ENCODE measurements at places on chromosomes 1 and 21.

- no peak for DNase-seq
Observed at GRCh38 chr21:16620786-16621320, 891.1 kb downstream of the USP25 start.

- DNase-seq: no peak
Observed at GRCh38 chr1:180027949-180028445, 73.4 kb downstream of the CEP350 start.

GRCh38 chr1:161378014-161378413 is 10.3 kb upstream of the CFAP126 start:
- no peak for DNase-seq

- no peak for DNase-seq
Observed at GRCh38 chr1:25487628-25488027, 55.8 kb upstream of the LDLRAP1 start.

DNA sequence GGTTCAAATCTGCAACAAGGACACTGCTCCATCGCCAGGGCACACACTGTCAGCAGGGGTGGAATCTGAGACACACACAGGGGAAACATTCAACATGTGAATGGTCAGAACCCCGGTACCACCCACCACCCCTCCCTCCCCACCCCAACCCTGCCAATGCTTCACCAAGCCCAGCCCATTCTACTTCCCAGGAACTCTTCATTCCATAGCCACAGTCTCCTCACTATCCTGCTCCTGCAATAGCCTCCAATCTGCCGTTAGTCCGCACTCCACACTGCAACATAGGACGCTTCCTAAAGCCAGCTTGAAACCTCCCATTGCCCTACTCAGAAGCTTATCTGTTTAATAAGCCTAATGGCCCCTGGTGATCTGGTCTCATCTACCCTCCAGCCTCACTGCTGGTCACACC is 7.5 kb upstream of the RAB3B start:
- no peak for DNase-seq

DNA sequence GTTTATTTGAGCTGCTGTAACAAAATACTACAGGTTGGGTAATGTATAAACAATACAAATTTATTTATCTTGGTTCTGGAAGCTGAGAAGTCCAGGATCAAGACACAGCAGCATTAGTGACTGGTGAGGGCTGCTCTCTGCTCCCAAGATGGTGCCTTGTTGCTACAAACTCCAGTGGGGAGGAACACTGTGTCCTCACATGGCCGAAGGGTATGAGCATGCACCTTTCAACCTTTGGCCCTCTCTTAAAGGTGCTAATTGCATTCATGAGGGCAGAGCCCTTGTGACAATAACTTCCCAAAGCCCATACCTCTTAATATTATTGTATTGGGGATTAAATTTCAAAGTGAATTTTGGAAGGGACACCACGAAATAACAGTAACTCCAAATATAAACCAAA is 55.3 kb upstream of the ATP1B1 start:
- no peak for DNase-seq

- no peak for DNase-seq
Observed at GRCh38 chr1:48967318-48967717, 190.6 kb upstream of the BEND5 start.

DNA sequence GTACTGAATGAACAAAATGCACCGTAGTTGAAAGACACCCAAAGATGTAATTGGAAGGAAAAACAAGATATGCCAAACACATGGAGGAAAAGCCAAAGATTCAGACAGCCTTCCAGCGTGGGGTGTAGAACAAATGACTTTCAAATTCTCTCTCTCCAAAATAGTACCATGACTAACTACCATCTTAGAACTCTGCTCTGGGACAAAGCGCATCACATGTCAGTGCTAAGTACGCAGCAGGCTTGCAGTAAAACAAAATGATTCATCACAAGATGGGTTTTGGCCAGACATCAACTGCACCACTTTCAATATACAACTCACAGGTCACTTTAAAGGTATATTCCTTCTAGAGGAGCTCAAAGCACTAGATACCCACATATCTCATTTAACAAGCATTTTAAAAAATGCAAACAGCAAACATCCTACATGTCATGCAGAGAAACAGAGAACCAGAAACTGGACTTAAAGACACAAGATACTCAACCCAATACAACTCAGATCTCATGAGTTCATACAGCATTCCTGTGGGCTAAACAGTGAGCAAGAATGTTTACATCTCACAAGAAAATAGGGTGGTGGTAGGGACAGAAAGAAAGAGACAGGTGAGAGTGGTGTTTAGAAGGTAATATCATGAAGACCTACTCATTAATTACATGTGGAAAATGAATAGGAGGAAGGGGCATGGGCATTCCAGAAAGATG is 75.7 kb downstream of the BCAR3 start:
- DNase-seq: peak; percentile 49

DNA sequence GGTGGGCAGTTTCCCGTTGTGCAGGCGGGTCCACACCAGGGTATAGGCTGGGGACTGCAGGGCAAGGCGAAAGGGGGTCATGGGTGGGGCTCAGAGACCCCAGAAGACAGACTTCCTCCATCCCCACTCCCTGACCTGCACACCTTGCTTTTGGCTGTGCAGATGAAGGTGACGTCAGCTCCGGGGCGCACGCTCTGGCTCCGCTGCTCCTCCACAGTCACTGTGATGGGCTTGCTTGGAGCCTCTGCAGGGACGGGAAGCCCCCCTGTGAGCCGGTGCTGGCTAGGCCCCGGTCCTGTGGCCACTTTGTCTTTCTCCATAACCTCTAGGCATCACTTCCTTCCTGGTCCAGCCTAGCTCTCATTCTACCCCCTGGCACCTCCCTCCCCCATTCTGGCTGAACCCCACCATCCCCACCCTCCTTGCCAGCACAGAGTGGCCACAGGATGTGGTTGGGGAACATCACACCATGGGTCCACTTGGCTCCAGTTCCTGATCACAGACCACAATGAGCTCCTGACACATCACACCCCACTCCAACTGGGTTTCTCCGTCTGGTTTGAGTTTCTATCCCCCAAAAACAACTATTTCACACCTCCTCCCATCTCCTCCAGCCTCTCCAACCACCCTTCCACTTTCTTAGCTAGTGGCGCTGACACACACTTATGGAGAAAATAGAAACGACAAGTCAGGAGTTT is 45.2 kb downstream of the LDLRAD2 start:
- no peak for DNase-seq

- no peak for DNase-seq
Observed at GRCh38 chr21:25682382-25682781, 43.3 kb downstream of the JAM2 start.

DNA sequence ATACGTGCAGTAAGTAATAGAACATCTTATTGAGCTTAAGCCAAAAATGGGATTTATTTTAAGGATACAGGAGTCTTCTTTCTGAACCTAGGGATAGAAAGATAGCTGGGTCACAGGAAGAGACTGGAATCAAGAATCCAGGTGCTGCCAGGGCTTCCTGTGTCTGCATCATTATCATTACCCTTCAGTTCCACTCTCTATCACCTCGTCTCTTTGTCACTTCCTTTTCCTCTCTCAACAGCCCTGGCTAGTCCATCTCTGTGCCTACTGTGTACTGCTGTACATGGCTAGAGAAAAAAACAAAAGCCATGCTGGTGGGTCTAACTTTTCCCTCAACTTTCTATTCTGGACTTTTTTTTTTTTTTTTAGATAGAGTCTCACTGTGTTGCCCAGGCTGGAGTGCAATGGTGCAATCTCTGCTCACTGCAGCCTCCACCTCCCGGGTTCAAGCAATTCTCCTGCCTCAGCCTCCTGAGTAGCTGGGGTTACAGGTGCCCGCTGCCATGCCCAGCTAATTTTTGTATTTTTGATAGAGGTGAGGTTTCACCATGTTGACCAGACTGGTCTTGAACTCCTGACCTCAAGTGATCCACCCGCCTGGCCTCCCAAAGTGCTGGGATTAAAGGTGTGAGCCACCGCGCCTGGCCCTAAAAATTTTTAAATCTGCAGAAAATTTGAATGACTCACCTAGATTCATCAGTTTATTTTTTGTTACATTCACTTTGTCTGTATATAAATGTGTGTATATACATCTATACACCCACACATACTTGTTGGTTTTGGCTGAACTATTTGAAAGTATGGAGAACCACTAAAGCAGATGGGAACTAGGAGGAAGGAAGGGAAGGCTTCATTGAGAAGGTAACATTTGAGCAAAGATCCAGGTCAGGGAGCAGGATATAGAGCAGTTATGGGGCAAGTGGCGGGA is 31.9 kb downstream of the UBE4B start:
- no peak for DNase-seq

DNA sequence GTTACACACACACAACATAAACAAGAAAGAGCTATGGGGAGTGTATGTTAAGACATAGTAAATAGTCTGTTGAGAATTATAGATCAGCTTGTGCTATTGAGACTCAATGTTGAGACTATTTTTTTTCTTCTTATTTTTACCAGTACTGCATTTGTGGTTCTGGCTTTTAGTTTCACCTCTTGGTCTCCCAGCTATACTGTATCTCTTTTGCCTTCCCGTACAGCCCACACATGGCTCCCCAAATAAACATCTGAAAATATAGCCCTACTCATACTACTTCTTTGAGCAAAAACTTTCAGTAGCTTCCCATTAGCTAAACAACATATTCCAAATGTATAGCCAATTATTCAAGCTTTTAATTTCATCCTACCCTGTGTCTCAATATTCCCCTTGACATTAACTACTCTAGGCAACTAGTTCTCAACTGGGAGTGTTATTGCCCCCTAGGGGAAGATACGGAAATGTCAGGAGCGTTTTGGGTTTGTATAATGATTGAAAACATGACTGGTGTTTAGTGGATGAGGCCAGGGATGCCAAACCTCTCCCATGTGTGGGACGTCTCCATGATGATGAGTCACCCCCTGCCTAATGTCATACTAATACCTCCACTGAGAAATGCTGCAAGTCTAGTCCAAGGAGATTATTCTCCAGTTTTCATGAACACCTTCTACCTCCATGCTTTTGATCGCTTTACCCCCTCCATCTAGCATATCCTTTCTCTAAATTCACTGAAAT is 6.8 kb downstream of the RPE65 start:
- peak; percentile 19 for DNase-seq

DNA sequence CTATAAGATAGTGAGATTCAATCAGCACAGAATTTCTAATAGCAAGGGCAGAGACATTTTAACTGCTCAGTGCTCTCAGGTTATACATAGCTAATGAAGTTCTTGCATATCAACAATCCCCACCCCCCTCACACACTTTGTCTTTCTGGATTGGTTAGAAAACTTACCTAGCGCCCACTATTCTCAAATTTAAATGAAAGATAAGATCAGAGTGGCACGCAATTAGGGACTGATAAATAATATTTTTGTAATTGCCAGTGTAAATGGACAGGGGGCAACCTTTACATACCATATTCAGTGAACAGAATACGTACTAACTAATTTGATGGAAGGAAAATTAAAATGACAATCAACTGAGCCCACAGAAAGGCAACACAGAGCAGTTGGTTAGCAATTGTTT is 11.7 kb downstream of the SELL start:
- DNase-seq: no peak

GRCh38 chr1:98674075-98674781 is 12.7 kb downstream of the SNX7 start:
- no peak for DNase-seq

DNA sequence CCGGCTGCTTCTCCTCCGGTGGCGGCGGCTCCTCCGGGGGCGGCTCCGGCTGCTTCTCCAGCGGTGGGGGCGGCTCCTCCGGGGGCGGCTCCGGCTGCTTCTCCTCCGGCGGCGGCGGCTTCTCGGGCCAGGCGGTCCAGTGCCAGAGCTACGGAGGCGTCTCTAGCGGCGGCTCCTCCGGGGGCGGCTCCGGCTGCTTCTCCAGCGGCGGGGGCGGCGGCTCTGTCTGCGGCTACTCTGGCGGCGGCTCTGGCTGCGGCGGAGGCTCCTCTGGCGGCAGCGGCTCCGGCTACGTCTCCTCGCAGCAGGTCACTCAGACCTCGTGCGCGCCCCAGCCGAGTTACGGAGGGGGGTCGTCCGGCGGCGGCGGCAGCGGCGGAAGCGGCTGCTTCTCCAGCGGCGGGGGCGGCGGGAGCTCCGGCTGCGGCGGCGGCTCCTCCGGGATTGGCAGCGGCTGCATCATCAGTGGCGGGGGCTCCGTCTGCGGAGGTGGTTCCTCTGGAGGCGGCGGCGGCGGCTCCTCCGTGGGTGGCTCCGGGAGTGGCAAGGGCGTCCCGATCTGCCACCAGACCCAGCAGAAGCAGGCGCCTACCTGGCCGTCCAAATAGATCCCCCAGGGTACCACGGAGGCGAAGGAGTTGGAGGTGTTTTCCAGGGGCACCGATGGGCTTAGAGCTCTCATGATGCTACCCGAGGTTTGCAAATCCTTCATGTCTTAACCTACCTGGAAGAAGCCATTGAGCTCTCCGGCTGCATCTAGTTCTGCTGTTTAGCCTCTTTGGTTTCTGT is 2.0 kb downstream of the LORICRIN start:
- DNase-seq: no peak

DNA sequence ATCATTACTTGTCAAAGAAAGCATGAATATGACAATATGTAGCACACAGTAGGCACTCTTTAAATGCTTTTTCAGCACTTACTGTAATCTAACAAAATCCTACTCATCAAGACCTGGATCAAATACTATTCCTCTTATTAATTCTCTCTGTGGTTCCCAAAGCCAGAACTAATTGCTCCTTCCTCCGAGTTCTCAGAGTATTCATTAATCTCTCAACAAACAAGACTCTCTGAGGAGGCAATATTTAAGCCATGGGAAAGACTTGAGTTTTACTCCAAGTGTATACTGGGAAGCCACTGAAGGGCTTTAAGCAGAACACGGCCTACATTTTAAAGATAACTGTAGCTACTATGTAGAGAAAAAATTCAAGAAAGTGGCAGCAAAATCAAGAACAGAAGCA is 79.7 kb downstream of the ENAH start:
- DNase-seq: no peak

- no peak for DNase-seq
Observed at GRCh38 chr1:162922201-162922600, 61.2 kb upstream of the CCDC190 start.

DNA sequence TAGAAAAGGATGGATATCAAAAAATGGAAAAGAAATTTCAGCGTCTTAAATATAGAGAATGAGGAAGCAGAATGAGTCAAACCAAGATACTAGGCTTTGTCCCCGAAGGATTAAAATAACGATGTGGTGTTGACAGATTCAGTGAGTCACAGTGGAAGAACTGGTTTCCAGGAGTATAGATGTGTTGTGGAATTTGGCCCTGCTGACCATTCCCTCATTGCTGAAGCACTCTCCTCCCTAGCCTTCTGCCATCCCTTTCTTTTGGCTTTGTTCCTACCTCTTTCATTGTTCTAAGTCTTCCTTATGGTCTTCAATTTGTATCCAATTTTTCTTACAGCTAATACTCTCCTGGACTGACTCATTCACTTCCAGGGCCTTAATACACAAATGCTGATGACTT is 23.1 kb upstream of the USP25 start:
- peak; percentile 69 for DNase-seq

Measured in HTR-8/SVneo (cell line).